Activated CD4-positive, alpha-beta memory T cell treated with anti-CD3 and anti-CD28 coated beads for 36 hours (primary cell): ENCODE measurements at places on chromosomes 4 and X. TPM values are rescaled to one million over a fixed set of nuclear protein-coding genes. Genes with fewer than 3 reads are reported as not detected.

The SPIN4 gene
- 4.5 TPM for total RNA-seq

The CXorf49 gene
- total RNA-seq, result not detected

The GAGE12F gene
- not detected for total RNA-seq

The LGI2 gene
- total RNA-seq, result not detected

The SHROOM2 gene
- total RNA-seq, result not detected

The SNX12 gene
- total RNA-seq, result 42.5 TPM

The AVPR2 gene
- total RNA-seq, result not detected

The VEGFD gene
- not detected for total RNA-seq

The SPP1 gene
- total RNA-seq, result not detected

The GPR34 gene
- 0.36 TPM for total RNA-seq

- H3K27me3 ChIP-seq, result no peaks in the 10 kb centered on the region
- DNase-seq, result no peak
- no peaks in the 10 kb centered on the region for H3K36me3 ChIP-seq
Observed at GRCh38 chr4:111475001-111475400, 670.3 kb upstream of the FAM241A start.

- no peaks in the 10 kb centered on the region for H3K36me3 ChIP-seq
- no peak overlapping the region for H3K4me3 ChIP-seq
- peaks cover 10% of the 10 kb centered on the region for H3K4me1 ChIP-seq
Observed at GRCh38 chr4:74631338-74631737, 163.0 kb downstream of the BTC start.

DNA sequence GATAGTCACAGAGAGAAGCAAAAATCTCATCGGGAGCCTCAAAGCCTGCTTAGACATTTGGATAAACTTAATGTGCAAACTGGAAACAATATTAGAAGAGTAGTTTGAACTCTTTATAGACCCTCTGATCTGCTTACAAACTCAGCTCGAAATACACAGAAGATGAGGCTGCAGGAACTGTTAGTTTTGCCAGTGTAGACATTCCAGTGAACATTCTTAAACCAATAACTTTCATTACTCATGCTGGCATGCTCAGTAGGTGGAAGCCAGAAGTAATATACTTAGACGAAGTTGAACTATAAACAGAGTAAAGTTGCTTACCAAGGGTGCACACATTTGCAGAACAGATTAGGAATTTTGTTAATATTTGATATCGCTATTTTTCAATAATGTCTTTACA is 303.5 kb downstream of the ANKRD50 start:
- no peaks in the 10 kb centered on the region for H3K36me3 ChIP-seq
- no peak overlapping the region for H3K4me3 ChIP-seq
- no peaks in the 10 kb centered on the region for H3K27me3 ChIP-seq
- H3K4me1 ChIP-seq, result no peaks in the 10 kb centered on the region

DNA sequence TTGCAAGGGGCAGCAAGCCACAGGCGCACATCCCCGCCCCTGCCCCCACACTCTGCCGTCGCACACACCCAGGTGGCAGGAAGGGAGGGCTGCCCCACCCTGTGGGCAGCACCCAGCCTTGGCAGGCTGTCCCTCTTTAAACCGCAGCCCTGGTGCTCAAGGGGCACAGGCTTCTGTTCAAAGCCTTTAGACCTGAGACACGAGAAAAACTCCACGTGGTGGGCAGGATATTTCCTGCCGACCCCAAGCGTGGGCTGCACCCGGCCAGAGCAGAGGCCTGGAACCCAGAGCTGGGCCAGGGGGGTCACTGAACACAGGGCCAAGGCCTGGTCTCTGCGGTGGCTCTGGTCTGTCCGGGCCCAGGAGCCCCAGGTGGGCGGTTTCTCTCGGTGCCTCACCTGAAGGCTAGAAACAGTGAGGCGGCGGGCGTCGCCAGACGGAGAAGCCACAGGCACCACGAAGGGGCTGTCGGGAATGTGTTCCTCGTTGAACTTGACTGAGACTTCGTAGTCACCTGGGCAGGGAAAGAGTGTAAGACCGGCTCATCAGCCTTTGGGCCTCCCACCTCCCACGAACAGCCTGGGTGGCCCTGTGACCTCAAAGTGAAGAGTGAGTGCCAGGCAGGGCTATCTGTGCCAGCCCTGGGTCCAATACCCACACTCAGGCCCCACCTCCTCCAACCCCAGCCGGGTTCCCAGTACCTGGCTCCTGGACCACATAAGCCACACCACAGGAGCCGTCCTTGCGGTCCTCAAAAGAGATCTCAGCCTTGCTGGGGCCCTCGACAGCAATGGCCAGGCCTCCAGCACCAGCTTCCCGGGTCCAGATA is 23.0 kb downstream of the FLNA start:
- peaks cover 44% of the 10 kb centered on the region for H3K4me1 ChIP-seq
- H3K27me3 ChIP-seq, result no peaks in the 10 kb centered on the region
- no peak for DNase-seq
- peaks cover 17% of the 10 kb centered on the region for H3K36me3 ChIP-seq
- H3K4me3 ChIP-seq, result no peak overlapping the region

DNA sequence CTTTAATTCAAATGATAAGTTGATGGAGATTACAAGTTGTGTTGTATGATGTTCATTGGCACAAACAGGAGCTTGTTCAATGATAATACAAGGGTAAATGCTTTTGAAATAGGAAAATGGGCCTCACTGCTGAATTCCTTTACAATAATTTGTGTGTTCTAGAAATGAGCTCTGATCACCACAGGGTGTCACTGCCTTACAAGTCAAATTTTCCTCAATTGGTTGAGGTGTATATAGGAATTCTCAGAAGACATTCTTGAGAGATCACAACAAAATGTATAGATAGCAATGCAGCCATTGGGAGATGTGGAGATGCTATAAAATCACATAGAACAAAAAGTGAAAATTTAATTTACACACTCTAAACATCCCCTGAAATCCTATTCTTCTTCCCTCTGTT is 49.6 kb downstream of the KLF8 start:
- no peaks in the 10 kb centered on the region for H3K36me3 ChIP-seq
- H3K27me3 ChIP-seq, result no peaks in the 10 kb centered on the region
- H3K4me3 ChIP-seq, result no peak overlapping the region

GRCh38 chr4:150773032-150773431 is 191.1 kb downstream of the MAB21L2 start:
- no peak overlapping the region for H3K4me3 ChIP-seq
- H3K27ac ChIP-seq, result no peak overlapping the region
- H3K27me3 ChIP-seq, result no peaks in the 10 kb centered on the region
- DNase-seq, result no peak
- H3K4me1 ChIP-seq, result peaks cover 13% of the 10 kb centered on the region
- peaks cover 13% of the 10 kb centered on the region for H3K36me3 ChIP-seq

GRCh38 chrX:118350221-118350620 is 4.3 kb downstream of the WDR44 start:
- peaks cover 54% of the 10 kb centered on the region for H3K4me1 ChIP-seq
- peak overlapping the region; percentile 45 for H3K27ac ChIP-seq
- H3K36me3 ChIP-seq, result no peaks in the 10 kb centered on the region
- H3K27me3 ChIP-seq, result no peaks in the 10 kb centered on the region

- H3K36me3 ChIP-seq, result no peaks in the 10 kb centered on the region
- no peaks in the 10 kb centered on the region for H3K27me3 ChIP-seq
- no peak overlapping the region for H3K27ac ChIP-seq
- H3K4me3 ChIP-seq, result no peak overlapping the region
Observed at GRCh38 chr4:68948044-68948743, 3.4 kb downstream of the UGT2A3 start.

DNA sequence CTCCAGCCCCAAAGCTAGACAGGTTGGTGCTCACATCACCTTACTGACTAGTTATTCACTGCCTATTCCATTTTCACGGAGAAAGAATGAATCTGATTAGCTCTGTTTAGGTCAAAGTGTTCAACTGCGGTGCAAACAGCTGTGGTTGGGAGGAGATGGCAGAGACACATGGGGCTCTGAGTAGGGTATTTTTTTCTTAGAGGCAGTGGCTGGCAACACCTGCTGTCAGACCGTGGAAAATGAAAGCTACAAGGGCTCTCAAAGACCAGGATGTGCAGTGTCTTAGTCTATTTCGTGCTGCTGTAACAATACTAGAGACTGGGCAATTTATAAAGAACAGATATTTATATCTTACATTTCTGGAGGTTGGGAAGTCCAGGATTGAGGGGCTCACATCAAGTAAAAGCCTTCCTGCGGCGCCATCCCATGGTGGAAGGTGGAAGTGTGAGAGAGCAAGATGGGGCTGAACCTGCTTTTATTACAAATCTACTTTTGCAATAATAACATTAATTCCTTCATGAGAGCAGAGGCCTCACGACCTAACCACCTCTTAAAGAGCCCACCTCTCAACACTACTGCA is 10.6 kb downstream of the NYX start:
- H3K4me1 ChIP-seq, result peaks cover 6% of the 10 kb centered on the region
- H3K4me3 ChIP-seq, result no peak overlapping the region
- no peaks in the 10 kb centered on the region for H3K36me3 ChIP-seq
- DNase-seq, result peak; percentile 34

DNA sequence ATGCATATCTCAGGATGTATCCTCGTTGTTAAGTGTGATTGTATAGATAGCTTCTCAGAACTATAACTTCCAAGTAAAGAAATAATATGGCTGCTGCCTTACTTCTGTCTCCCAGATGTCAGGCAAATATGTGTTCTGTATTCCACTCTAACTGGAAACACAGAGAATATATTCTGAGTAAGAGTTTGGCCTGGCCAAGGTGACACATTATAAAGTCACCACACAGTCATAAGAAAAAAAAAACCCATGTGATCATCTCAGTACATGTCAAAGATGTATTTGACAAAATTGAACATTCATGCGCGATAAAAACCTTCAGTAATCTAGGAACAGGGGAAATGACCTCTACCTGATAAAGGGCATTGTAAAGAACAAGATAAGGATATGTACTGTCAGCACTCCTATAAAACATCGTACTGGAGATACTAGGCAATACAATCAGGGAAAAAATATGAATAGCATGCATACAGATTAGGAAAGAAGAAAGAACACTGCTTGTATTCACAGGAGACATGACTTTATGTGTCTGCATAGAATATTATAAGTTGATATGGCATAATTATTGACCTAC is 207.1 kb downstream of the ZNF330 start:
- H3K27ac ChIP-seq, result no peak overlapping the region
- no peaks in the 10 kb centered on the region for H3K4me1 ChIP-seq
- no peak for DNase-seq
- H3K27me3 ChIP-seq, result no peaks in the 10 kb centered on the region
- no peaks in the 10 kb centered on the region for H3K36me3 ChIP-seq

- no peak overlapping the region for H3K4me3 ChIP-seq
- H3K4me1 ChIP-seq, result peaks cover 19% of the 10 kb centered on the region
- H3K27ac ChIP-seq, result no peak overlapping the region
- H3K36me3 ChIP-seq, result no peaks in the 10 kb centered on the region
Observed at GRCh38 chr4:159048166-159048886, 54.6 kb upstream of the RAPGEF2 start.

DNA sequence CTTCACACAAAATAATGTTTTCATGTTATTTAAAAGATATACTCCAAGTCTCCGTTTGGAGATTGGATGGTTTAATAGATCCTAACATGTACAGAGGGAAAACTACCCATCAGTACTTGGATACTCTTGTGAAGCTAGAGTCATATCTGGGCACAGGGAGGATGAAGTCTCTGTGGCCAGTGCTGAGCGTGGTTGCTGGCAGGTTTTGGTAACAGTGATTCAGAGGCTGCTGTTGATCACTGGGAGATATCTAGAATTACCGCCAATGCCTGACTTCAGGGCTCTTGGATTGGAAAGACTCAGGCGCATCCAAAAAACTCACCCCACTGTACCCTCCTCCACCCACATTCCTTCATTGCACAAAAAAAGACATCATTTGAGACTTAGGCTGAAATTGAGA is 107.2 kb upstream of the PGRMC2 start:
- no peak overlapping the region for H3K27ac ChIP-seq
- no peak overlapping the region for H3K4me3 ChIP-seq
- H3K36me3 ChIP-seq, result no peaks in the 10 kb centered on the region
- no peak for DNase-seq
- no peaks in the 10 kb centered on the region for H3K4me1 ChIP-seq

- H3K4me1 ChIP-seq, result no peaks in the 10 kb centered on the region
- H3K27ac ChIP-seq, result no peak overlapping the region
- H3K27me3 ChIP-seq, result no peaks in the 10 kb centered on the region
- H3K4me3 ChIP-seq, result no peak overlapping the region
- DNase-seq, result peak; percentile 28
- H3K36me3 ChIP-seq, result no peaks in the 10 kb centered on the region
Observed at GRCh38 chrX:16239211-16239610, 71.9 kb downstream of the MAGEB17 start.
